ENCODE measurements at places on chromosomes 7 and 10.
A peak's percentile ranks its signal among the peaks of the same experiment; 100 is the strongest.

DNA sequence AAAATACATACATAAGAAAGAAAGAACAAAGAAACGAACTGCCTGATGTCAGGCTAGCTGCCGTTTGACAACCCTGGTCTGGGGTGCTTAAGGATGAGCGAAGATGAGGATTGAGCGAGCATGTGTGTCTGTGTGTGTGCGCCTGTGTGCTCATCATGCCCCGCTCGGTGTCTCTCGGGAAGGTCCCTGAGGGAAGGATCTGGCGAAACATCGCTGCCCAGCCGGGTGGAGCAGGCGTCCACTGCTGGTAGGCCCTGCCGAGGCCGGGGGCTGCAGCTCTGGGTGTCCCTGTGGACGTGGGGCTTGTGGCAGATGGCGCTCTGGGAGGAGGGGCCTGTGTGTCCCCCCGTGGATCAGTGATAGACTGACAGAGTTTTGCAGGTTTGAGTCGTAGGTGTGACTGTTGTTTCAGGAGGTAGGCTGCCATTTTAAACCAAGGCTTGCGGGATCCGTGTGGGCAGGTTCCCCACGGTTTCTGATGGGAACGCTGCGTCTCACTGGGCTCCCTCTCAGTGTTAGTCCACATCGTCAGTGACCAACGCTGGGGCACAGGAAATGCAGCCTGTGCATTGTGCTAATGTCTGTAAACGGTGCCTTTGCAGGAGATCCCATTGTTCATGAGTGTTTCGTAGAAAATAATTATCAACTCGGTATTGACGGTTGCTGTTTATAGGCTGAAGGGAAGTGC lies 5.9 kb upstream of the SUN1 start:
- no peak for DNase-seq

DNA sequence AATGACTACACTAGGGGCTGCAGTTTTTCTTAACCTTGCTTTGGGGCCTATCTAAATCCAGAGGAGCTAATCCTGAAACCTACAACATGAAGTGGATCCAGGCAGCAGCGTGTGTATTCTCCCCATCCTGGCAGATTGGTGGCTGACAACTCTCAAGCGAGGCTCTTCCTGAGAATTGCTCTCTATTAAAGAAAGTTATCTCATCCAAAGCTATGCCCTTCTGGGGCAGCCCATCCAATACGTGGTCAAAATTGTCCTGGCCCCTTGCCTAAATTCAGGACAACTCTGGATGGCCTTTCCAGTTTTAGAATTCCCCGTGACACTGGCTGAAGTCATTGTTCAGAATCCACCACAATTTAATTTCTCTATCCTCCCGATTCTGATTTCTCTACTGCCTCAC lies 66.1 kb downstream of the IQUB start:
- no peak for DNase-seq

DNA sequence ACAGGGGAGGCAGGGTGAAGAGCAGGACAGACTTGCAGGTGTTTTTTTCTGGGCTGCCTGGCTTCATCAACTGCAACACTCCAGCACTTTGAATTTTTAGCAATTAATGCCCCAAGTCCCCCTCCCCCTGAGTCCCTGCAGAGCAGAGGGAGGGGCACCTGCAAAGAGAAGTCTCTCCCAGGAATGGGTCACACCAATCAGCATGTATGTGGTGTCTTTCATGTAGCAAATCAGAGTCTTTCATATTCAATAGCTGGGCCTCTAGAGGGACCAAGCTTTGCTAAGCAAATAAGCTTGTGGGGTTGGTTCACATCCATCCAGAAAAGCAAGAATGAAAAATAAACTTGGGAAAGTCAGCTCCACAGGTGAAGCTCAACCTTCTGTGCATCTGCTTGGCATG lies 90.7 kb downstream of the PARP12 start:
- no peak for DNase-seq

- no peak for DNase-seq
Measured at GRCh38 chr10:117148284-117148683, 10.2 kb upstream of the VAX1 start.

DNA sequence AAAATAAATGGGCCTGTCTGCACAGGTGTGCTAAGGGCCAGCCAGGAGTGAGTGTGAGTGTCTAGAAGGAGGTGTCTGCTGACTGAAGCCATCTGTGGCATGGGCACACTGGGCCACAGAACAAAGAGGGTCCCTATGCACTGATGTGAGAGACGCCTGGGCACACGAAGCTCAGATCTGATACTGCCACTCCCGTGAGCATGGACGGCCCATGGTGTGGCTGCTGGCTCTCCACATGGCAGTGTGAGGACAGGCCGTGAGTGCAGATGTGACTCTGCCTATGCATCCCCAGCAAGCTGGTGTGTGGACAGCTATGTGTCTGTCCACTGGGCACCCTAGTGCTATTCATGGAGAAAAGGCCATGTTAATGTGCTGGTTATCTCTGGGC lies 12.8 kb upstream of the MYL7 start:
- no peak for DNase-seq

DNA sequence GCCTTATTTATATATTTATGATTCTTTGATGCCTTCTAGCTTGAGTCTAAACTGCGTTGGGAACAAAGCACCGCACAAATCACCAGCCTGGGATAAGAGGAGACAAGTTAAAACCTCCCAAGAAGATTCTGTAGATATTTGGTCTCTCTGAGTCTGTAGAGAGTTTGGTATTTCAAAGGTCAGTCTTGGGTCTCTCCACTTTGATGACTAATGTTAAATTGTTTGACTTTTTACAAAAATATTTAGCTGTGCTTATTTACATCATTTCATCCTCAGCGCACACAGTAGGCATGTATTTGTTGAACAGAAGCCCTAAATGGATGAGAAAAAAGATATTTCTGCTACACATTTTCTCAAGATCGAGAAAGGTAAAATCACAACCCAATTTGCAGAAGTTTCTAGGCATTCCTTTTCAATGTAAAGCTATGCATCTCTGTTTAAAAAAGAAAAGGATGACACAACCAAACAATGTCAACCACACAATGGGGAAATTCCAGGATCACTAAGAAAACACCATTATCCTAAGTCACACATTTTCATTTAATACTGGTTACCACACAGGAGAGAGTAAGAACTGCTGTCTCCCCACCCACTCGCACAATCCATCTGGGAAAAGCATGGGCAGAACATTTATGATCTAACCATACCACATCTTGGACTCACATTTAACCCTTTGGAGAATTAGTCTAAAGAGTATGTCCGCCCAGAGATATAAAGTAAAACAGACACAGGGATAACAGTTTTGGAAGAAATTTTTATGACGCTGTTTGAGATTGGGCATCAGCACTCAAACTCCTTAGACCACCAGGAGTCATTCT lies 4.4 kb downstream of the CDK6 start:
- DNase-seq: no peak

DNA sequence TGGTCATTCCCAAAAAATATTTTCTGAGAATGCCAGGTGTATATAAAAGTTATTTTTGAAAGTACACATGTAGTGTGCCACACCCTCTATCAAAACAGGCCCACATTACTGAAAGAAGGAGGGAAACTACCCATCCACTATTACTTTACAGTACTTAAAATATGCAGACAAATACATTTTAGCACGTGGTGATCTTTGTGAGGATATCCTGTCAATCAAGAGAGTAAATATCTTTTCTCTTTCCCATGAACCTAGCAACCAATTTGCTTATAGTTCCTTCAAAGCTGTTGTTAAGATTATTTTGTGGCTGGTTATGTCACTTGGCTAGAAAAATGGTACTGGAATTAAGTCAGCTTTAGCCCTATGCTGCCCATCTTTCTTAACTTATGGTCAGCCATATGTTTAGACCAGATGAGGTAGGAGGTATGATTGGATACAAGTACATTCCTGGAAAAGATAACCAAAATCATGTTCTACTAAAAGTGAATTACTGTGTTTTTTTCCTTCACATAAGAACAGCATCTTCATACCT lies 70.1 kb downstream of the AUTS2 start:
- peak; percentile 6 for DNase-seq

- DNase-seq: no peak
Measured at GRCh38 chr7:70674571-70675010, 457.4 kb upstream of the GALNT17 start.

DNA sequence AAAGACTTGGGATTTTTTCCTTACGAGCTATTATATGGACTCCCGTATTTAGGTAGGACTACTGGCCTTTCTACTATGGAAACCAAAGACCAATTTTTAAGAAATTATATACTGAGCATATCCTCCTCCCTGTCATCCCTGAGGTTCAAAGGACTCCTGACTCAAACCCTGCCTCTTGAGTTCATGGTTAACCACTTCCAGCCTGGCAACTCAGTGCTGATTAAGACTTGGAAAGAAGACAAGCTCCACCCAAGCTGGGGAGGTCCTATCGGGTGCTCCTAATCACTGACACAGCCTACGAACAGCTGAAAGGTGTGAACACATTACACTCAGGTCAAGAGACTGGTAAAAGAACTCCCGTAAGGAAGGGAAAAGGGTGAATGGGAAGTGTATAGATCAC lies 66.8 kb downstream of the LYZL2 start:
- DNase-seq: no peak

DNA sequence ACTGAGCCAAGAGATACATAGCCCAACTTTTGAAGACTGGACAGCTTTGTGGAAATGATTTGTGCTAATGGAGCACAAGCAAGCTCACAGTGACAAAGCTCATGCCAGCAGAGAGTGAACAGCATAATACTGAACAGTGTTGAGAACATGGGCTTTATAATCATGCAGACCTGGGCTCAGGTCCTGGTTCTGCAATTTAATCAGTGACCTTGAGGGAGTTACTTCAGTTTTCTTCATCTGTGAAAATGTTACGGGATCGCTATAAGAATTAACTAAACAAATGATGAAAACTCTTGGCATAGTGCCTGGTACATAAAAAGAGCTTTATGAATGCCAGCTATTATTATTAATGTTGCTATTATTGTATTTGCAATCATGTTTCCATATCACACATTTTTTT lies 690.5 kb upstream of the LRRN3 start:
- DNase-seq: no peak

GRCh38 chr10:91632671-91633550 lies at the start of gene PPP1R3C:
TSS of gene PPP1R3C (minus strand) at chr10:91633071. CDS start at chr10:91632969, 102 bp downstream.
- peak; percentile 55 for DNase-seq

- no peak for DNase-seq
Measured at GRCh38 chr10:102604439-102604841, 39.8 kb upstream of the TRIM8 start.

DNA sequence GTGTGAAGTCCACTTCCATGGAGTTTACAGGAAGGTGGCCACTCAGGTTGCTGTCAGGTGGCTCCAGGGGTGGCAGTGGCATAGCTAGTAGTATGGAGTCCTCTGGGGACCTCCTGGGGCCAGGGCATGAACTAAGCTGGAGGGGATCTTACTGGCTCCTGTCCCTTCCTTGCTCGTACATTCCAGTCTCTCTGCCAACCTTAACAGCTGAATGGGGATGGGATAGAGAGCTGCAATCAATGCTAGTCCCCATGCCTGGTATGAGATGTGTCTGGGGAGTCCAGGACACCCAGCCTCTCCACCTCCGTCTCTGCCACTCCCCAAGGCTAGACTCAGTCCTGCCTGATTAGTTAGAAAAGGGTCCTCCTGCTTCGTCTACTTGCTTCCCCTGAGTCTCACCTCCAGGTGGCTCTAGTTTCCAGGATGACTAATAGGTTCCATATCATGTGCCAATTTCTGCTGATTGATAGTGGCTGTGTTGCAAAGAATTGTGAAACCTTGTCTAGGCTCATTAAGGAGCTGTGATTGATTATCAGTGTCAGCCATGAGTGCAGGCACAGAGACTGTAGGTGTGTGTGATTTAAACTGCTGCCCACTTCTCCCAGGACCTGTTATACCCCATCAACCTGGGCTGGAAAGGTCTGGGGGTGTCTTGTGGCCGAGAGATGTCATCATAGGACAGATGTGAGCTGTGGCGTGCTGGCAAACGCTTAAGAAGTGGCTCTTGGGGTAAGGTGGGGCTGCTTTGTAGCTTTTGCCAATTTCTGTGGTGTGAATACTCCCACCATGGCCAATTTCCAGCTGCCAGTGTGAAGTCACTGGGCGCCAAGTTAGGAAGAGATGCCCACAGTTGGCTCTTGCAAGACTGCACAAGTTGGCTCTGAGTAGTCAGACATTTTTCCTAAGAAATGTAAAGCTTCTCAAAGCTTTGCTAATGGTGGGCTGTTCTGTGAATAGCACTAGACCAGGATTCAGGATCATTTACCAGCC lies 59.8 kb downstream of the COL13A1 start:
- no peak for DNase-seq
